ENCODE measurements at places on chromosomes 1 and 21. TPM values are rescaled to one million over a fixed set of nuclear protein-coding genes. Genes with fewer than 3 reads are reported as not detected.
A peak's percentile ranks its signal among the peaks of the same experiment; 100 is the strongest.

The LCE1C gene
- not detected for total RNA-seq

DNA sequence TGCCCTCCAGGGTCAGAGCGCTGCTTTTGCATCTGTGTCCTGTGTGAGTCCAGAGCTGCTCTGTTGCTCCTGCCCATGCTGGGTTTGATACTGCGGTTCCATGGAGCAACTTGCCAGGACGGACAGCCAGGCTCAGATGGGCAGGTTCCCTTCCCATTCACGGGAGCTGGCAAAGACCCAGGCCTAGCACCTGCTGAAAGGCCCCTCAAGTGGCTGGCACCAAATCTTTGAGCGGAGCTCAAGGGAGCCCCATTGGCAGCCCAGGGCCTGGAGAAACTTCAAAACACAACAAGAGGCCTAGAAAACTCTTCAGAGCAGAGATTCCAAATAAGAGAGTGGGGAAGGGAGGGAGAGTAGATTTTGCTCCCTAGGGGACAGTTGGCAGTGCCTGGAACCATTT lies 97.2 kb downstream of the ACTL8 start:
- no peak overlapping the region for H3K27ac ChIP-seq
- no peaks in the 10 kb centered on the region for H3K27me3 ChIP-seq
- H3K36me3 ChIP-seq: no peaks in the 10 kb centered on the region

GRCh38 chr21:22421416-22422180 lies 1423.4 kb downstream of the NCAM2 start:
- H3K27ac ChIP-seq: no peak overlapping the region
- no peak overlapping the region for H3K4me3 ChIP-seq
- no peak for DNase-seq
- no peaks in the 10 kb centered on the region for H3K27me3 ChIP-seq
- H3K36me3 ChIP-seq: no peaks in the 10 kb centered on the region

GRCh38 chr1:25653558-25653957 lies 37.0 kb downstream of the MAN1C1 start:
- peaks cover 10% of the 10 kb centered on the region for H3K27me3 ChIP-seq
- H3K4me1 ChIP-seq: no peaks in the 10 kb centered on the region
- H3K27ac ChIP-seq: no peak overlapping the region

DNA sequence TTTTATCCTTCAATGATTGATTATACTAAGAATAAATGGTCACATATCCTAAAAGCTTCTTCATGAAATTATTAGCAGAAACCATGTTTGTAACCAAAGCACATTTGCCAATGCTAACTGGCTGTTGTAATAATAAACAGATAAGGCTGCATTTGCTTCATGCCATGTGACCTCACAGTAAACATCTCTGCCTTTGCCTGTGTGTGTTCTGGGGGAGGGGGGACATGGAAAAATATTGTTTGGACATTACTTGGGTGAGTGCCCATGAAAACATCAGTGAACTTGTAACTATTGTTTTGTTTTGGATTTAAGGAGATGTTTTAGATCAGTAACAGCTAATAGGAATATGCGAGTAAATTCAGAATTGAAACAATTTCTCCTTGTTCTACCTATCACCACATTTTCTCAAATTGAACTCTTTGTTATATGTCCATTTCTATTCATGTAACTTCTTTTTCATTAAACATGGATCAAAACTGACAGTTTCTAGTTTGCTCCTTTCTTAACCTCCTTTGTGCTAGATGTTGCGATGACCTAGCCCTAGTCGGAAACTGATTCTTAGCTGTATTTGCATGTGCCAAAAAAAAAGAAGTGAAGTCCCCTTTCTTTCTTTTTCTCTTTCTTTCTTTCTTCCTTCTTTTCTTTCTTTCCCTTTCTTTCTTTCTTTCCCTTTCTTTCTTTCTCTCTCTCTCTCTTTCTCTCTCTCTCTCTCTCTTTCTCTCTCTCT lies 45.1 kb downstream of the MAP3K7CL start:
- H3K4me1 ChIP-seq: peaks cover 5% of the 10 kb centered on the region
- peak overlapping the region; percentile 21 for H3K27ac ChIP-seq
- no peaks in the 10 kb centered on the region for H3K27me3 ChIP-seq
- no peak for DNase-seq
- H3K4me3 ChIP-seq: no peak overlapping the region
- H3K36me3 ChIP-seq: peaks cover 5% of the 10 kb centered on the region

DNA sequence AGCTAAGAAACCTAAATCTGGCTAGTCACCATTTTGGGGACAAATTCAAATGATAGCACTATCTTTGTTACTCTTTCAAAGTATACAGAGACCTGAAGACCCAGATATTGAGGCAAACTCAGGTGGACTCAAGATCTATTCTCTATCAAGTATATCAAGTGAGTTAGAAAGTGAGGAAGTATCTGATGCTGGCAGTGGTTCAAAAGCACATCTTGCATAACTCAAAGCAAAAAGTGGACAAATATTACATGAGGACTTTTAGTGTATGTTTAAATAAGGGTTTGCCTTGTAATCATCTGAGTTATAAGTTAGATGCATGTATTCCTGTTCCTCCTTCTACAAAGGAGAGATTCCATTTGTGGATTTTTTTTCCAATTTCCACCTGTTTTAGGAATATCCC lies 338.4 kb downstream of the DISC1 start:
- H3K27ac ChIP-seq: no peak overlapping the region
- DNase-seq: no peak
- H3K36me3 ChIP-seq: no peaks in the 10 kb centered on the region
- H3K4me3 ChIP-seq: no peak overlapping the region
- no peaks in the 10 kb centered on the region for H3K4me1 ChIP-seq

DNA sequence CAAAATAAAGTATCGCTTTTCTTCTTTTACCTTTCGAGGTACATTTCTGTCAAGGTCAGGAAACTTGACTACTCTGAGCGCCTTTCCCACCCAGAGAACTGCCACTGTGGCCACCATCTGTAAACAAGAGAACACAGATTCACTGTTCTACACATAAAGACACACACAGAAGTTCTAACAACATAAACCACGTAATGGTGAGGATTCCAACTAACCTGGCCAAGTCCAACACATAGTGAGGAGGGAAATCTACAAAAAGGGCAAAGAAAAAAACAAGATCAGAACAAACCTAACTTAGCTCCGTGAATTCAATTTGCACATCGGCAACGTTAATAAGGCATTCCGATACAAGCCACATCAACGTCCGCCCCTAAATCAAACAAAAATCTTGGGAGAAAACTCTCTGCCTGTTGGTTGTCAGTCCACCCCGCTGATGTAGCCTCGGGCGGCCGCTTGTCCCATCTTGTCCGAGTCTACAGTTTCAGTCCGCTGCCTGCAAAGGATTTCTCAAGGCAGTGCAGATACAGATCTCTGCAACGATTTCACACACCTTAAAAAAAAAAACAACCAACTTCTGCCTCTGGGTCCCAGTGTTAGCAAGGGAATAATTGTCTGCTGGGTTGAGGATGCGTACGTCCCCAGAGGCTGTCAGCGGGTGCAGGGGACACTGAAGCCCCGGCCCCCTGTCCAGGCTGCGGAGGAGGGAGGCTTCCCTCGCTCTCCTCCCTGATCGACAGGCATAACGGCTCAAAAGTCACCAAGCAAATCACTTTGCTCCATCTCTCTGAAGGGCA lies 1.0 kb downstream of the SLC35D1 start:
- no peak for DNase-seq
- H3K36me3 ChIP-seq: peaks cover 12% of the 10 kb centered on the region
- no peaks in the 10 kb centered on the region for H3K27me3 ChIP-seq
- peak overlapping the region; percentile 90 for H3K4me3 ChIP-seq
- H3K27ac ChIP-seq: peak overlapping the region; percentile 83

The C1orf210 gene
- 0.84 TPM for total RNA-seq

The LYPLA2 gene
- 91.7 TPM for total RNA-seq

GRCh38 chr1:1680031-1680911 lies 12.3 kb downstream of the SLC35E2B start:
- no peak for DNase-seq
- H3K4me3 ChIP-seq: no peak overlapping the region
- no peaks in the 10 kb centered on the region for H3K36me3 ChIP-seq
- H3K4me1 ChIP-seq: peaks cover 3% of the 10 kb centered on the region
- H3K27ac ChIP-seq: no peak overlapping the region
- H3K27me3 ChIP-seq: no peaks in the 10 kb centered on the region

- no peak overlapping the region for H3K27ac ChIP-seq
- no peak for DNase-seq
- peaks cover 14% of the 10 kb centered on the region for H3K27me3 ChIP-seq
- H3K36me3 ChIP-seq: no peaks in the 10 kb centered on the region
- no peaks in the 10 kb centered on the region for H3K4me1 ChIP-seq
- H3K4me3 ChIP-seq: no peak overlapping the region
Measured at GRCh38 chr1:226497991-226498639, 50.4 kb upstream of the STUM start.

The DEPDC1 gene
- total RNA-seq: 2.6 TPM

DNA sequence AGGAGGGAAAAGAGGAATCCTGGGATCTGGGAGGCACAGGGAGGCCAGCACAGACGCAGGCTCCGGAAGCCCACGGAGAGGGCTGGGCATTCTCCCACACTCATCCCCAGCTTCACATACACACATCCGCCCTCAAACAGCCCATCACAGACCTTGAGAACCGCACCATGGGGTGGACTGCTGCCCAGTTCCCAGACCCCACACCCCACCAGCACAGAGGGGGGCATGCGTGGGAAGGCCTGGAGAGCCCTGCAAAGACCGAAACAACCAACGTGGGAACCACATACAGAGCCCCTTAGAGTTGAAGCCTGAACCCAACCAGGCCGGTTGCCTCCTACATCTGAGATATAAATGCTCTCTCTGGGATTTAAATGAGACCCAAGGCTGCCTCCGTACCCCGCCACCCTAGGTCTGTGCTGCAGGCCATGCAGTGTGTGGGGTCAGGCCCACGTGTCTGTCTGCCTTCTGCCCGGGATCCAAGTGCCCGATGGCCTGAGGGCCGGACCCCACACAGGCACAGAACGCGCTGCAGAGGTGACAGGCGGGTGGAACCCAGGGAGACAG lies 126.2 kb upstream of the COL6A1 start:
- no peak overlapping the region for H3K4me3 ChIP-seq
- no peak overlapping the region for H3K27ac ChIP-seq
- H3K36me3 ChIP-seq: no peaks in the 10 kb centered on the region
- no peak for DNase-seq
- H3K27me3 ChIP-seq: no peaks in the 10 kb centered on the region

DNA sequence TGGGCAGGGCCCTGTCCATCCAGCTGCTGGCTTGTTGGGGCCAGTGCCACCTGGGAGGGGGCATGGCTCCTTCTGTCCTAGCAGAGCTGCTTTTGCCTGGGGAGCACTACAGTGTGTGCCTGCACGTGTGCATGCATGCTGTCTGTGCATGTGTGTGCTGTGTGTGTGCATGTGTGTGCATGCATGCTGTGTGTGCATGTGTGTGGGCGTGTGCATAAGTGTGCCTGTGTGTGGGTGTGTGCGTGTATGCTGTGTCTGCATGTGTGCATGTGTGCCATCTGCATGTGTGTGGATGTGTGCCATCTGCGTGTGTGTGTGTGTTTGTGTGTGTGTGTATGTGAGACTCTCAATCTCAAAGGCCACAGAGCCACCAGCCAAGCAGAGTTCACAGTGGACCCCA lies 8.3 kb upstream of the PRKCZ start:
- no peaks in the 10 kb centered on the region for H3K36me3 ChIP-seq
- H3K27me3 ChIP-seq: peaks cover 17% of the 10 kb centered on the region
- no peaks in the 10 kb centered on the region for H3K4me1 ChIP-seq

The ATG4C gene
- 8.5 TPM for total RNA-seq
